ENCODE measurements at places on chromosomes 7 and 10.
A peak's percentile ranks its signal among the peaks of the same experiment; 100 is the strongest.

- DNase-seq: no peak
Observed at GRCh38 chr7:131210618-131211017, 117.1 kb upstream of the MKLN1 start.

DNA sequence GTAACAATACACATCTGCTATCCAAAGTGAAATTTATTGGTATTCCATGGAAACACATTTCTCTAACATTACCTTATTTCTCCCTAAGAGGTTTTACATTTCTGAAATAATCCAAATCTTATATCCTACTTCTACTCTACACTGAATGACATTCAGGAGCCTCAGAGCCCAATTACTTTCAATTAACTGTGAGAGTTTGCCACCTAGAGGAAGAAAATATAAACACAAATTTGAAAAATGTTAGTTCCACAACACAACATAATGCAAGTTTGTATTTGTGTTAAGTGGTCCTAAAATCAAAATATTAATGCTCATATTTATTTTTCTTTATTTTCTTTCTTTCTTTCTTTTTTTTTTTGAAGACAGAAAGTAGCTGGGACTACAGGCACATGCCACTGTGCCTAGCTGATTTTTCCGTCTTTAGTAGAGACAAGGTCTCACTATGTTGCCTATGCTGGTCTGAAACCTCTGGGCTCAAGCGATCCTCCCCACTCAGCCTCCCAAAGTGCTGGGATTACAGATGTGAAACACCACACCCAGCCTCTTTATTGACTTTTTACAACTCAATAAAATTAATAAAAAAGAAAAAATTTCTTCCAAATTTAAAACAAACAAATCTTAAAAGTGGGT lies 46.0 kb downstream of the ATAD1 start:
- DNase-seq: peak; percentile 26

DNA sequence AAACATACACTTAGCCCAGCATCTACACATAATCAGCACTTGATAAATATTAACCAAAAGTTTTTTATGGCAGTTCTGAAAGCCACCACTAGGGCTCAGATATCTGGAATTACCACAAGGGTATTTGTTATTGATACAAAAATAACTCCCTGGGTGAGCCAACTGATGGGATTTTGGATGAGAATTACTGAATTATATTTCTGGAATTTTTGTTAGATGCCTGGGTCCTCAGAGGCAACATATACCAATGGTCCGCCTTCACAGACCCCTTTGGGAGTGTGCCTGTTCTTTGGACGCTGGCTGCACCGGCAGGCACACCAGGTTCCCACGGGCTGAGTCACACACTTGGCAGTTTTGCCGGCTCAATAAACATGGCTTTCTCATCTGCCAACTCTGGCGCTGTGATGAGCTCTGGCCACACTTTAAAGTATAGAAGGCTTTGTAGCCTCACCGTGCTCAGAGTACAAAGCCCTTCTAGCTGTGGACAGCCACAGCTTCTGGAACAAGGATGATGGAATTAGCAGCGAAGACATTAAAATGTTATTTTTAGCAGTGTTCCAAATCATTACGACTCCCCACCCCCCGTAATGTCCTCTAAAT lies 24.5 kb upstream of the EEPD1 start:
- peak; percentile 52 for DNase-seq

DNA sequence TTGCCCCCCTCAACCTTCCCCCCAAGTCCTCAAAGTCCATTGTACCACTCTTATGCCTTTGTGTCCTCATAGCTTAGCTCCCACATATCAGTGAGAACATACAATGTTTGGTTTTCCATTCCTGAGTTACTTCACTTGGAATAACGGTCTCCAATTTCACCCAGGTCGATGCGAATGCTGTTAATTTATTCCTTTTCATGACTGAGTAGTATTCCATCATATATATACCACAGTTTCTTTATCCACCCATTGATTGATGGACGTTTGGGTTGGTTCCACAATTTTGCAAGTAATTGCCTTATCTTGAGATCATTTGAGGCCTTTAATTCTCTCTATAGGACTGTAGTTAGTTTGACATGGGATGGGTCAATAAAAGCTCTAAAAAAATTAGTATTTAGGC lies 124.7 kb downstream of the ARL4A start:
- DNase-seq: no peak

GRCh38 chr10:69220041-69220451 lies at the start of gene HKDC1:
Gene HKDC1 (plus strand): TSS chr10:69220332. CDS start chr10:69220436, 104 bp downstream.
- DNase-seq: peak; percentile 87

GRCh38 chr10:1608851-1609647 lies 128.3 kb downstream of the ADARB2 start:
- no peak for DNase-seq

- DNase-seq: peak; percentile 8
Observed at GRCh38 chr10:105644978-105645377, 1003.9 kb downstream of the SORCS3 start.

DNA sequence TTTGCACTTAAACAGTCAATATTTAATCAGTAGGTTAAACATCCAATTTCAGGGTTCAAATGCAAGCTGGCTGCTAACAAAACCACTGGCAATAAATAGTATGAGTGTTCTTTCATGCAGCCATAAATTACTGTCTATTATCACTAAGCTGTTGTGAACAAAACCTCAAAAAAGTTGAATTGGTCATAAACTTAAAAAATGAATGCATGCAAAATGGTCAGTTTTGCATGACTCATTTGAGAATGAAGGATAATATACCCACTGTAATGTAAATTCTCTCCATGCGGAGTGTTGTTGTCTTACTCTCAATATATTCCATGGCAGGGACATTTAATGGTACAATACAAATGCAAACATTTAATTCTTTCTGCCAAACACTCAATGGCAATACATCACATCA lies 226.4 kb downstream of the MAGI2 start:
- no peak for DNase-seq

GRCh38 chr7:116395141-116395791 lies 104.3 kb upstream of the CAV2 start:
- no peak for DNase-seq

GRCh38 chr10:42971251-42971599 lies 105.6 kb upstream of the RET start:
- no peak for DNase-seq

GRCh38 chr7:74482629-74483401 lies 29.1 kb downstream of the GTF2IRD1 start:
- DNase-seq: peak; percentile 58

DNA sequence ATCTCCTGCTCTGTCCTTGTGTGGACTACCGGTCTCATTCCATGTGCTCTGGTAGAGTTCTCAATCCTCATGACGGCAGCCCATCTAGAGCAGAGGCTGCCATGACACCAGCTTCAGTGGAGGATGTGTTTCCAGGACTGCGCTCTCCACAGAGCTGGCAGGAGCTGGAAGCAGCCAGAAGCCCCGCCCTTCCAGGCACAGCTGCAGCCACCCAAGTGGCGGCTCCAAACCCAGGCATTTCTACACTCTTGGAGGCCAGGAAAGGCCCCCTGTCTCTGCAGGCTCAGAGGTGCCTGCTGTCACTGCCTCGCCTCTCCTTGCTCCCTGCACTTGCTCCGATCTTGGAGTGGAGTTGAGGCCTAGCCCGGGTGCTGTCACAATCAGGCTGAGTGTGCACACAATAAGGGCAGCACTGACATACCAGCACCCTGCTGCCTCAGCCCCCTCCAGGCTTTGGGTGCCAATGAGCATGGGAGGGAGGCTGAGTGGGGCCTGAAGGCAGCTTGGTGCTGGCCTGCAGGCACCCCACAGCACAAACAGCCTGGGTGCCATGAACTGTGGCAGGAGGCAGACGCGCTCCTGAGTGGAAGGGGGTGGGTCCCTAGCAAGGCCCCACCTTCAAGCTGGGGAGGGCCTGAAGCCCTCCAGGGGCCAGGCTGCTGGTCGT lies 122.1 kb downstream of the LRRN3 start:
- no peak for DNase-seq

- no peak for DNase-seq
Observed at GRCh38 chr10:45064998-45065397, 64.3 kb downstream of the ZNF22 start.

DNA sequence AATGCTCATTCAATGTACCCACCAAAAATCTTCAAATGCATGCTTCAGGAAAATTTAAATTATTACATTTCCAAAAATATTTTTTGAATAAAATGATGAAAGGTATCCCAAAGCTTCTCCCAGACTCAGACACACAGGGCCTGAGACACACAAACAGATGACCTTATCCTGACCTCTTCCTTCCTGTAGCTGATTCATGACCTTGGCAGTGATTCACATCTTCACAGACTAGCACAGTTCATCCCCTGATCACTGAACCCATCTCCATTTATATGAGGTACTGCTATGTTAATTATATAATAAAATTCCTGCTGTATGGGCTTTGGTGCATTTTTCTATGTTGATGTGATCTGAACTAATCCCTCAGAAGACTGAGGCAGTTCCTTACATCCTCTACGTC lies 265.0 kb upstream of the GLI3 start:
- no peak for DNase-seq

- no peak for DNase-seq
Observed at GRCh38 chr10:125095228-125095627, 65.1 kb downstream of the CTBP2 start.

GRCh38 chr10:122814493-122814892 lies 31.2 kb downstream of the CUZD1 start:
- DNase-seq: no peak

- no peak for DNase-seq
Observed at GRCh38 chr7:50455658-50456057, 5.5 kb upstream of the FIGNL1 start.

DNA sequence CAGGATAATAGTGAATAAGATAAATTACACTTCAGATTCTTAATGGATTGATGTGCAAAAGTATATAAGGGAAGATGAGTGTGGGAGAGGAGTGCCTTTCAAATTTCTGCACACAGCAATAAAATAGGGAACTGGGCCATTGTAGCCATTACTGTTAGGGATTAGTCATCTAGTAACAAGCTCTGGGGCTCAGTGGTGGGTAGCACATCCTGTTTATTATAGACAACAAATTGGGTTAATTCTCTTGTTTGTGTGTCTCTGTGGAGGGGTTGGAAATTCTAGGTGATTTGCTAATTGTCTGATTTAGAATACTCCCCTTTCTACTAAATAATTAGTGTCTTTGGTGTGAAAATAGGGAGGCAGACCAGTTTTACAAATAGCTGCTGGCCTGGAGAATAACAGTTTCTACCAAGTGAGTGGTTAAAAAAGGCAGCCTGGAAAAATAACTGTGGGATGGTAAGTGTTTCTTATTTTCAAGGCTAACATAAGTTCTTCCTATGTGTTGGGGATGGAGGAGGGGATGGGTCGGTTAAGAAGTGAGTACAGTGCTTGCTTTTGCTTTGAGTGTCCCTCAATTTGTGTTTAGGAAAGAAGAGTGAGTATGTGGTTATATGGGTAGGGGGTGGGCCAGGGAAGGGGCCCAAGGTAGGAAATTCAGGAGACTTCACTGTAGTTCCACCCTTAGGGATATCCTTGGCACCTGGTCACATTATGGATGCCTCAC lies 43.3 kb upstream of the TMEM248 start:
- DNase-seq: no peak

DNA sequence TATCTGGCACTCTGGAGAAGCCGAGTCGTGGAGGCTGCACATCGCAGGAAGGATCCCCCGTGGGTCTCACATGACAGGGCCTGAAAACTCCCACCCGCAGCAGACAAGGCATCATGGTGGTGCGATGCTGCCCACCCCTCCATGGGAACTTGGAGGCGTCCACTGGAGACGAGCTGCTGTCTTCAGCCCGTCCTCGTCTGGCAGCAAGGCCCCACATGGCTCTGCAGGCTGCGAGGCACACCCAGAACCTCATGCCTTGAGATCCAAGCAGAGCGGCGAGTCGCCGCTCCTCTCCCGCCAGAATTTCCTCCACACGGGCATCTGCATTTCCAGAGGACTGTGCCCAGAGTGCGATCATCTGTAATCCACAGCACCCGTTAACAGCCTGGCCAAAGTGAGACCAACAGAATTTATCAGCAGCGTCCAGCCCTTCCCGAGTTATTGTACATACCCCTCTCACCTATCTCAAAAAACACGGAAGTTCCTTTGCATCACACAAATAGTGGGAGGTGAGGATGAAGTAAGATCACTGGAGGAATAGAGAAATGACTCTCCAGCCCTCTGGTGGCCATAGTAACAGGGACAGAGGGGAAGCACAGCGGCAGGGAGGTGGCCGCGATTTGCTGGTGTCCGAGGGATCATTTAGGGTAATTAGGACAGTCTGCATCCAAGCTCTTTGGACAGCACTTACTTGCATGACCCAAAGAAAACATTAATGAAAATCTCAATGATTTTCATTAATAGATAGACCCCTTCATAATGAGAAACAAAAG lies 292.4 kb downstream of the USP6NL start:
- no peak for DNase-seq

GRCh38 chr7:136993377-136993776 lies 124.9 kb downstream of the CHRM2 start:
- no peak for DNase-seq

DNA sequence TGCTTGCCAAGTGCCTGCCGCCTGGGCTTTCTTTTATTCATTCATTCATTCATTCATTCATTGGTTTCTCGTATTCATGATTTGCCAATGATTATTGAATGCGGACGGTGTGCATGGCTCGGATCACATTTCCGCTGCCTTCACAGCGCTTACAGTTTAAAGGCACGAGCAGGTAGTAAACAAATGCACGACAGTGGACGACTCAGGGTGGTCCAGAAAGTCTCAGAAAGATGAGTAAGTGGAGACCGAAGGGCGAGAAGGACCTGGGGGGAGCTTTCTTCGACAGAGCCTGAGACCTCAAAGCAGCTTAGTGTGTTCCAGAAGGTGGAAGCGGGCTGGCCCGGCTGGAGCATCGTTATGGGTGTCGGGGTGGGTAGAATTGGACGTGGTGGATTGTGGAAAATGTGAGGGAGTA lies 506 bp downstream of the MCM10 start:
- DNase-seq: no peak

- DNase-seq: no peak
Observed at GRCh38 chr7:115709664-115710063, 320.9 kb downstream of the TFEC start.

DNA sequence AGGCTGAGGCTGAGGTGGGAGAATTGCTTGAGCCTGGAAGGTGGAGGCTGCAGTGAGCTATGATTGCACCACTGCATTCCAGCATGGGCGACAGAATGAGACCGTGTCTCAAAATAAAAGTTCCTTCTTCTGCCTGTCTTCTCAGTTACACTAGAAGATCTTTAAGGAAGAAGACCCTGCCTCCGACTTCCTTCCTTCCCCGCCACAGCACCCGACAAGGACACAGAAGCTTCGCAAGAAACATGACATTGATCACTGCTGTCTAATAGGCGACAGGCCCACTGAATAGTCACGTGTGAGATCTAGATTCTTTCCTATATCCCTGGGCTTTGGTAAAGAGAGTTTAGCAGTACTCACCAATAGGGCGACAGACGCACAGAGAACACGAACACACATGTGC lies 118.2 kb downstream of the PRPF18 start:
- no peak for DNase-seq

GRCh38 chr7:45659496-45660139 lies 85.5 kb downstream of the ADCY1 start:
- DNase-seq: no peak

- no peak for DNase-seq
Observed at GRCh38 chr7:116863936-116864500, 1.6 kb downstream of the CAPZA2 start.
